ENCODE measurements at places on chromosomes 7 and 10. TPM values are rescaled to one million over a fixed set of nuclear protein-coding genes. Genes with fewer than 3 reads are reported as not detected.

The HOXA2 gene
- total RNA-seq: not detected

The TSC22D4 gene
- total RNA-seq: 7.3 TPM

The FAM131B gene
- 73.8 TPM for total RNA-seq

The CYP2E1 gene
- total RNA-seq: 14.7 TPM

The CHAT gene
- total RNA-seq: not detected

The TEX47 gene
- total RNA-seq: not detected

The GHRHR gene
- not detected for total RNA-seq

The TFR2 gene
- total RNA-seq: 2.9 TPM

The HOXA1 gene
- total RNA-seq: not detected

The ZPBP gene
- total RNA-seq: 0.41 TPM

All from frontal cortex (tissue), 4 donors.